Epithelial cell of proximal tubule (primary cell): ENCODE measurements at places on chromosomes 4 and X.
A peak's percentile ranks its signal among the peaks of the same experiment; 100 is the strongest.

DNA sequence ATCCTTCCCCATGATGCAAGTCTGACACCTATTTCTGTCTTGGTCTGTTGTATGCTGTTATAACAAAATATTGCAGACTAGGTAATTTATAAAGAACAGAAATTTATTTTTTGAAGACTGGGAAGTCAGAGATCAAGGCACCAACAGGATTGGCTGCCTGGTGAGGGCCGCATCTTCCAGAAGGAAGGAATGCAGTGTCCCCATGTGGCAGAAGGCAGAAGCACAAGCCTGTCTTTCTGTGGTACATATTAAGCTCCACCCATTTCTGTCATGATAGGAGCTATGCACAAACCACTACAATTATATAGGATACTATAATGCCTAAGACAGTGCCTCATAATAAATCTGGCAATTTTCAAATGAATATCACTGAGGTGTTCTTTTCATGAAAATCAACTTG, 502.3 kb upstream of the DIAPH2 start:
- no peak for DNase-seq

- DNase-seq = no peak
Observed at GRCh38 chrX:28659269-28659668, 72.0 kb downstream of the IL1RAPL1 start.

- DNase-seq = no peak
Observed at GRCh38 chrX:78945186-78945912, at the start of gene P2RY10. P2RY10 (plus strand) TSS chrX:78945391; CDS start chrX:78960521, 15,130 bp downstream.

DNA sequence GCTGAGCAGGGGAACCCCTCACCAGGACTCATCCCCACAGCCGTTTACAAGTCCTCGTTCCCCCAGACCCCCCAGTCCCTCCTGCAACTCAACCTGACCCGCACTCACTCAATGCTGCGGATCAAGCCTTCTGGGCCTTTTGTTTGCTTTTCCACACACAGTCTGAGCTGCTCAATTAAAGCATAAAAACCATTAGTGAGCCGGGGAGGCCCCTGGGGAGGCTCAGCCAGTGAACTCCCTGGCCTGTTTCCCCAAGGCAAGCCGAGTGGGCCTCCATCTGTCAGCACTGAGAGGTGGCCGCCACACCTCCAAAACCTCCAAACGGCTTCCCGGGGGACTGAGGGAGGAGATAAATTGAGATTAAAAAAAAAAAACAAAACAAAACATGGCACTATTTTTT, 158.5 kb downstream of the SHOX start:
- DNase-seq = no peak

GRCh38 chr4:148004228-148004857, 272.5 kb downstream of the ARHGAP10 start:
- no peak for DNase-seq

- peak; percentile 95 for DNase-seq
Observed at GRCh38 chr4:19850909-19851308, 400.8 kb upstream of the SLIT2 start.

GRCh38 chr4:103496800-103497199, 223.0 kb downstream of the TACR3 start:
- DNase-seq = no peak

DNA sequence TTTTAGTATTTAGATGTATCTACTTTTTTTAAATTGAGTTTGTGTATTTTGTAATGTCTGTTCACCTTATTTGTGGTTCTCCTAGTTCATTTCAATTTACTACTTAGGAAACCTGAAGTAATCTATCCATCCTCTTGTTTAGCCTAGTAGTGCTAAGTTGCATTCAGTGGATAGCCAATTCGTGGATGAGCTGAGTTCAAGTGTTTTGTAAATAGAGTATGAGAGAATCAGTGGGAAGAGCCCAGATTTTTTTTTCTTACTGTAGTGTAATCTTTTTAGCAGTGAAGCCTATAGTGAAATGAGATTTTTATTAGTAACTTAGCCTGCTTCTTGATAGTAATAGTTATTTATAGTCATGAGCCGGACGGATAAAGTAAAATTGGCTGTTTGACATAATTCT, 21.7 kb downstream of the STAG2 start:
- DNase-seq = no peak

GRCh38 chrX:36581030-36581429, 427.1 kb upstream of the FAM47C start:
- DNase-seq = no peak

DNA sequence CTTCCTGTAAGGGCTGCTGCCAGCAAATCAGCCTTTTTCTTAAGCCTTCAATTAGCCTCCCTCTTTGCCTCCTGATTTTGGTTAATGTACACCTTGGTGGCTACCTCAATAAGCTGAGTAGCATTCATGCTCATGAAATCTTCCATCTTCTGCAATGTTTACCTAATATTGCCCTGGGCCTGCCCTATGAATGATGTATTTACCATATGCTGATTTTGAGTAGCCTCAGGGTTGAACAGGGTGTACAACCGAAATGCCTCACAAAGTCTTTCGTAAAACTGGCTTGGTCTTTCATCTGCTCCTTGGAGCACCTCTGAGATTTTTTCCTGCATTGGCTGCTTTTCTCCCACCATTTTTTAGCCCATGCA, 29.8 kb downstream of the SULT1E1 start:
- no peak for DNase-seq

DNA sequence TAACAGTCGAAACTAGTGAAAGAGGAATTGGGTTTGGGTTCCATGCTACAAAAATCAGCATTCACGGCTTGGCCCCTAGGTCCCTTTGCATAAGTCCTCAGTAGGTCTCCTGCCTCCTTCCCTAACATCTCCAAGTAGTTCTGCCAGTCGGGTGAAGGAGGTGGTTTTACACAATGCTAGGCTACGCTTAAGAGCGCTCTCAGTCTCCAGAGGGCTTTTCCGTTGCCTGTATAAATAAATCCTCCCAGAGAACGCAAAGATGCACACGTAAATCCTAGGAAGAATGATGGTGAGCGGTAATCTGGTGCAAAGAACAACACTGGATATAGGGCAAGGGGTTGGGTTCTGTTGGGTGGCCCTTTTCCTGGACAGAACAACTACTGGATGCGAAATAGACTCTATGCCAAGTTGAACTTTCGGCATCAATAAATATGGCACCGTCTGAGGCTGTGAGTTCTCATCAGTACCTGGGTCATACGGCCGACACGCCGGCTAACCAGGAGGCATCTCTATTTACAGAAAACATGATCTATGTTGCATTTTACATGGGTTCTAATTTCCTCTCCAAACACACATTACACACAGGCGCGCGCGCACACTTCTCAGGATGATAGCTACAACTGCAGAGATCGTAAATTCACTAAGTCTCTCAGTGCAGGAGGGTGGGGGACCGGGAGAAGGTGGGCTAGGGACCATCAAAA, 1.3 kb downstream of the CAMK2D start:
- DNase-seq = no peak

- no peak for DNase-seq
Observed at GRCh38 chrX:110133735-110134370, 130.9 kb downstream of the TMEM164 start.

- DNase-seq = no peak
Observed at GRCh38 chr4:180437601-180438000, 1805.6 kb upstream of the TENM3 start.

DNA sequence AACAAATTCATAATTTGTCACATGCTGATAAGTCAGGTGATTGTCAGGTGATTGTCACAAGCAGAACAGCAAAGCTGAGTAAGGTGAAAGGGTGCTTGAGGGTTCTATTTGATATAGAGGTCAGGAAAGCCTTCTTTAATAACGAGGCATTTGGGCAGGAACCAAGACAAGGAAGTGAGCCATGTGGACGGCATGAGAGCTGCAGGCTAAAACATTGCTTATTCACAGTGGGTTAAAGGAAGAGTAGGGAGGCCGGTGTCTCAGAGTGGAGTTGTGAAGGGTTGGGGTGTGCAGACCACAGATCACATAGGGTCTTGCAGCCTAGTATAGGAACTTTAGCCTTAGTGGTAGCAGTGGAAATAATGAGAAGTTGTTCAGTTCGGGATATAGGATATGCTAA, 31.3 kb upstream of the CYP2U1 start:
- DNase-seq = no peak

- DNase-seq = no peak
Observed at GRCh38 chr4:107845681-107846080, 20.9 kb downstream of the SGMS2 start.

DNA sequence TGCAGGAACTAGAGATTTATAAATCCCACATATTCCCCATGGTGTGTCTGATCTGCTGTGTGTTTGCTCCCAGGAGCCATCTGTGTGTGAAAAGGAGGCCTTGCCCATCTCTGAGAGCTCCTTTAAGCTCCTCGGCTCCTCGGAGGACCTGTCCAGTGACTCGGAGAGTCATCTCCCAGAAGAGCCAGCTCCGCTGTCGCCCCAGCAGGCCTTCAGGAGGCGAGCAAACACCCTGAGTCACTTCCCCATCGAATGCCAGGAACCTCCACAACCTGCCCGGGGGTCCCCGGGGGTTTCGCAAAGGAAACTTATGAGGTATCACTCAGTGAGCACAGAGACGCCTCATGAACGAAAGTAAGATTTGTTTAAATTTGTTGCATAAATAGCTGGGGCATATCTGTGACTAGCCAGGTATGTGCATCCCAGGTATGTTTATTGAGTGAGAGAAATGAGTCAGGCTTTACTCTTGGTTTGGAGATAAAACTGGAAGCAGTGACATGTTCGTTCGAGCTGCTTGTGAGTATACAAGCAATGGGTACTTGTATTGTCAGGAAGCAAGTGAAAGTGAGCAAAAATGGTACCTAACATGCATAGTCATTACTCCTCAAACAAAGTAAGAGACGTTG, 89.5 kb downstream of the PTTG2 start:
- DNase-seq = no peak

DNA sequence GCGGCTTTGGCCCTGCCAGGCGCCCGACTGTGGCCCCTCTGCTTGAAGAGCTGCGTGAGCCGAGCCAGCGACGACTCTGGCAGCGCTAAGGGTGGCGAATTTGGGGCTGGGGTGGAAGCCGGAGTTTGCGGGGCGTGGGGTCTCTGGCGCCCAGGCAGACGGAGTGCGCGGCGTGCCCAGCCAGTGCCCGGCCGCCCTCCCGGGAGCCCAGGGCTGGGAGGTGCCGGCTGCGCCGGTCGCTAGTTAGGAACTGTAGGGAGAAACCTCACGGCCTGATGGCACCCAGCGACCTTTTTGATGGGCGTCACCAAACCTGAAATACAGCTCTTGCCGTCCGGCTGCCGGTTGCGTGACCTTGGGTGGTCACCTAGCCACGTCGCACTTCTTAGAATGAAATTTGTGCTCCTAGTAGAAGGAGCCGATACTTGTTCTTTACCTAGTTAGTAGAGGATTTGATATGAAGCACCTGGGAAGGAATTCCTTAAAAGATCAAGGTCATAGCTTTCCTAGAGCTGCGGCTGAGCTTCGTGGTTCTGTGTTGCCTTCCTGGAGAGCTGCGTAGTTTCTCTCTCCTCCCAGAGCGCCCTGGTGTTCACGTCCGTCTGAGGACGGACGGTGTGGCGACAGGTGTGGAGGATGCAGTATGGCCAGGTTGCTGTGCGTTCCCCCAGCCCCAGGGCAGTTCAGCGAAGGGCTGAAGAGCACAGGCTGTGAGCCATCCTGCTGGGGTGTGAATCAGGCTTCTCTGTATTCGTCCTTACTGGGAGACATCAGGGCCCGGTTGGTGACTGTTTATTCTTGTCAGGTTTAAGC, 680 bp downstream of the MAEA start:
- DNase-seq = no peak

DNA sequence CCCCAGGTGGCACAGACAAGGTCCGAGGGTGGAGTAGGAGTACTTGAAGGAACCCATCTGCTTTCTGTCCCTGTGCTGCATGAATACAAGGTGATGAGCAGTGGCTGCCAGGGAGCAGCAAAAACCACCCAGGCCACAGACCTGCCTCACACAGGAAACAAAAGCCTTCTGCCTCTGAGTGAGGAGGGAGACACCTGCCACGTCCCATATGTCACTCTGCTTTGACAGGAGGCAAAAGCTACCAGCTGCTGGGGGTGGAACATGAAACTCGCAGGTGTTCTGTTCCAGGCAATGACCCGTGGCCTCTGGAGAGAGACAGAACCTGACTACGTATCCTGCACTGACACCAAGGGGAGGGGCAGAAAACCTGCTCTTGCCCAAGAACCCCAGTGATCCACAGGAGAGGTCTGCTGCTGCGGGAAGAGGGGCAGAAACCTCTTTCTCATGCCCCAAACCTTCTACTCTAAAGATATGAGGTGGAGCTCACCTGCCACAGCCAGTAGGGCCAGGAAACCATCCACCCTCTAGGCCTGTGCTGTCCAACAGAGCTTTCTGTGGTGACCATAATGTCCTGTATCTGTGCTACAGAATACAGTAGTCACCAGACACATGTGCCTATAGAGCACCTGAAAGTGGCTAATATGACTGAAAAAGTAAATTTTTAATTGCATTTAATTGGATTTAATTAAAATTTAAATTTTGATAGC, 172.9 kb downstream of the PRDM5 start:
- no peak for DNase-seq

- no peak for DNase-seq
Observed at GRCh38 chr4:56731857-56732256, 50.8 kb upstream of the HOPX start.

DNA sequence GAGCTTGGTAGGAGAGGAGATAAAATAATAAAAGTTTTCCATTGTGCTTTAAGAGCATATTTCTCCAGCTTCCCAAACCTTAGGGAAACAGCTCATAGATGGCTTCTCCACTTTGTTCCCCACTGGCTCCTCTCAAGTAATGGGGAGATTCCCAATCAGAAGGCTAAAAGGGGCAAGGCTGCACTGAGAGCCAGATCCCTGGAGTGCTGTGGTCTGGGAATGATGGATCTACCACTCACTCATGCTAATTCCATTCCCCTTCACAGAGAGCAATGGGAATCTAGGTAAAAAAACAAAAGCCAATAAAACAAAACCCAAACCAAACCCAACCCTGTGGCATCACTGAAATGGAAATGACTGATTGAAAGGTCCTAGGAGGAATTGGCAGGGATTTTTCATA, 219.7 kb upstream of the MBNL3 start:
- DNase-seq = no peak

DNA sequence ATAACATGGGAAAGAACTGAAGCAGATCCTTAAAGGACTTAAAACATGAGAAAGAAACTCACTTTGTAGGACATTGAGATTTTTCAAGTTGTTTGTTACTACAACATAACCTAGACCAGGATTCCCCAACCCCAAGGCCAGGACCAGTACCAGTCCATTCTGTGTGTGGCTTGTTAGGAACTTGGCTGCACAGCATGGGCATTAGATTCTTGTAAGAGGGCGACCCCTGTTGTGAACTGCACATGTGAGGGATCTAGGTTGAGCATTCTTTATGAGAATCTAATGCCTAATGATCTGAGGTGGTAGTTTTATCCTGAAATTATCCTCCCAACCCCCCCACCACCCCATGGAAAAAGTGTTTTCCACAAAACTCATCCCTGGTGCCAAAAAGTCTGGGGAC, 566.1 kb downstream of the KCTD8 start:
- DNase-seq = no peak

GRCh38 chr4:164446516-164446915, 307.4 kb upstream of the SMIM31 start:
- no peak for DNase-seq

GRCh38 chrX:2883770-2884169, 45.4 kb downstream of the ARSD start:
- DNase-seq = no peak

GRCh38 chrX:19887911-19888879, 795 bp upstream of the SH3KBP1 start:
- no peak for DNase-seq

GRCh38 chr4:139453041-139453370, 915 bp upstream of the RAB33B start:
- peak; percentile 71 for DNase-seq

- DNase-seq = peak; percentile 40
Observed at GRCh38 chr4:72564184-72564583, 4.8 kb downstream of the ADAMTS3 start.
